Motor neuron (in vitro differentiated cells): ENCODE measurements at places on chromosomes 13 and 19. TPM values are rescaled to one million over a fixed set of nuclear protein-coding genes. Genes with fewer than 3 reads are reported as not detected.

GRCh38 chr13:80574113-80574850, 233.4 kb upstream of the SPRY2 start:
- no peak for ATAC-seq

DNA sequence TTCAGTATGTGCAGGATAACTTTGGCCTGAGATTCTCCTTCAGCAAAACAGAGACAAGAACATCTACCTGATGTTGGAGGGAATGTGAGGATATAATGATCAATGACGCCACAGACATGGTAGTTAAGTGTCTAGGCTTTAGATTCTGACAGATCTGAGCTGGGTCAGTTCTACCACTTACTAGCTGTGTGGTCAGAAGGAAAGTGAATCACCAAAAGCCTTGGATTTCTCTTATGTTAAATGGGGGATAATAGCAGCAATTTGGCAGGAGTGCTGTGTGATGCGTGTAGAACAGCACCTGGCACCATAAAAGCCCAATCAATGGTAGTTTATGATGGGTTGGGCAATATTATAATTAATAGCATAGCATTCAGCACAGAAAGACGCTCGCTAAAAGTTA, 41.7 kb downstream of the RXFP2 start:
- ATAC-seq, result no peak

DNA sequence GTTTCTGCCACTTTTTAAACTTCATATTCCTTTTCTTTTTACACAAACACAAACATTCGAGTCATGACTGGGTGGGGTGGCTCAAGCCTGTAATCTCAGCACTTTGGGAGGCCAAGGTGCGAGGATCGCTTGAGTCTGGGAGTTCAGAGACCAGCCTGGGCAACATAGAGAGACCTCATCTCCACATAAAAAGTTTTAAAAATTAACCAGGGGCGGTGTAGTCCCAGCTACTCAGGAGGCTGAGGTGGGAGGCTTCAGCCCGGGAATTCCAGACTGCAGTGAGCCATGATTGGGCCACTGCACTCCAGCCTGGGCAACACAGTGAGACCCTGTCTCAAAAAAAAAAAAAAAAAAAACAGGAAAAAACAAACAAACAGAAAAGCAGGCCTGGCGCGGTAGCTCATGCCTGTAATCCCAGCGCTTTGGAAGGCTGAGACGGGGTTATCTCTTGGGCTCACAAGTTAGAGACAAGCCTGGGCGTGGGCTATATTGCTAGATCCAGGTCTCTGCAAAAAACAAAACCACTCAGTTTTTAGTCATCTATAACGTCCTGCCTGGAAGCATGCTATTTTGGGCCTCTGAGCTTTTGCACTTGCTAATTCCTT, 583 bp upstream of the BAX start:
- no peak for ATAC-seq

DNA sequence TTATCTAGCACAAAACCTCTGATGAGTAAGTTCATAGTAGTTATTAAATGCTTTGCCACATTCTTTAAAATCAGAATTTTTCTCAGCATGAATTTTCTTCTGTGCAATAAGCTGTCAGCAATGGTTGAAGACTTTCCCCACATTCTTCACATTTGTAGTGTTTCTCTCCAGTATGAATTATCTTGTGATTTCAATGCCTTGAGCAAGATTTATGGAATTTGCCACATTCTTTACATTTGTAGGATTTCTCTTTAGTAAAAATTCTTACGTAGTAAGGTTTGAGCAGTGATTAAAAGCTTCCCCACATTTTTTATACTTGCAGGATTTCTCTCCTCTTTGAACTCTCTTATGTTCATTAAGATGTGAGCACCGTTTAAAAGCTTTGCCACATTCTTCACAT, 33.6 kb downstream of the ZNF682 start:
- ATAC-seq, result no peak

DNA sequence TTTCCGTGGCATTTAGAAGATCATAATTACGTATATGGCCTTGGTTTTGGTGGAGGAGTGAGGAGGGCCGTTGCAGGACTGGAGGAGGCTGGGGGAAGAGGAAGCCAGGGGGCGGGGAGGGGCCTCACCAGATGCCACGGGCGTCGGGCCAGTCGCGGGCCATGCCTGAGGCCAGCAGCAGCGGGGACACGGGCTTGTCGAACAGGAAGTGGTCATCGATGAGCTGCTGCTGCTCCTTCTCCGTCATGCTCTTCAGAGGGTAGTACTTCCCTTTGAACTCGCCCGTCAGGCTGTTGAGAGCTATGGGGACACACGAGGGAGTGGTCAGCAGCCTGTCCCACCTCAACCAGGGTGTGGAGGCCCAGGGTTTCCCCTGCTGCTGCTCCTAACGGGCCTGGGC, 11.1 kb downstream of the CKM start:
- ATAC-seq, result no peak

- no peak for ATAC-seq
These were observed 39.5 kb upstream of the POP4 start for GRCh38 chr19:29566496-29567054.

- ATAC-seq, result no peak
These were observed 619 bp downstream of the MED16 start for GRCh38 chr19:892243-892893.

GRCh38 chr13:113448885-113449692, 4.2 kb downstream of the ADPRHL1 start:
- peak; percentile 55 for ATAC-seq

- ATAC-seq, result no peak
These were observed 561 bp upstream of the GJA3 start for GRCh38 chr13:20161275-20161950.

GRCh38 chr19:48588670-48589401, 17.7 kb upstream of the SPACA4 start:
- peak; percentile 94 for ATAC-seq

DNA sequence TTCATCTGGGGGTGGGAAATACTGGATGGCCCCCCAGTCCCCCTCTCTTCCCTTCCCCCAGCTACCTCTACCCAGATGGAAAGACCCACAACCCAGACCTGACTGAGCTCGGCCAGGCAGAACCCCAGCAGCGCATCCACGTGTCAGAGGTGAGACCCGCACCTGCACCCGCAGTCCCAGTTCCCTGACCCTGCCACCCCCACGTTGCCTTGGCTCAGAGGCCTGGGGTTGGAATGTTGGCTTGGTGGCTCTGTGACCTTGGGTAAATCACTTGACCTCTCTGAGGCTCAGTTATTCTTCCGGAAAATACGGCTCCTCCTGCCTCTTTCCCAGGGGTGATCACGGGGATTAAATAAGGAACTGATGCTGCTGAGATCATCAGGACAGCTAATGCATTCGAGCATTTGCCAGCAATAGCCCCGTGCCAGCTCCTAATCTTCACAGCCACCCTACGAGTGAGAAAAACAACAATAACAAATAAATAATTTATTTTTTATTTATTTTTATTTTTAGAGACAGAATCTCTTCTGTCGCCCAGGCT, 12.3 kb downstream of the CBLC start:
- ATAC-seq, result no peak

GRCh38 chr13:40982772-40983171, 36.3 kb downstream of the ELF1 start:
- ATAC-seq, result no peak

DNA sequence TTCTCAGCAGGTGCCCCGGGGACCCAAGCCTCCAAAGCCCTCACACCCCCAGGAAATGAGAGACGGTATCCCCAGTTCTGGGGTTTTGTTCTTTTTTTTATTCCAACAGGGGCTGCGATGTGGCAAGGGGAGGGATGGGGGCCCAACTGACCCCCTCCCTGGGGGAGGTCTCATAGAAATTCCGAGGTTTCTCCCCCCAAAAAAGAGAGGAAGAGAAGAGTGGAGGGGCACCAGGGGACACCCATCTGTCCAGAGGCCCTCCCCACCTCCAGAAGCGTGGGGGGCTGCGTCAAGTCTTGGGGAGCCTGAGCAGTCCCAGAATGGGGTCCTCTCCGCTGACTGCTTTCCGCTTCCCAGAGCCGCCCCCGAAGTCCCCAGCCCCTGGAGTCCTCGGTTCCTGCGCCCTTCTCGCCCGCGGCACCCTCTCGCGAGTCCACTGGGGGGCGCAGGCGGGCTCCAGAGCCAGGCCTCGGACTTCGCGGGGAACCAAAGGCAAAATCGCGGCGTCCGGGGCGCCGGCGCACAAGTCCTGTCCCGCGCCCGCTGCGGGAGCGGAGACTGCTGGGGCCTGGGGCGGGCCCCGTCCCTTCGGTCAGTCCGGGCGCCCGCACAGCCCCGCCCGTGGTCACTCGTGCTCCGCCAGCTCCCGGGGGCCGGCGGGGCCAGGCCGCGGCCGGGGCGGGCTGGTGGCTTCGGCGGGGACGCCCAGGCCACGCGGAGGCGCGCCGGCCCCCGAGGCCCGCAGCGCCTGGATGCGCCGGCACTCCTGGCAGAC, 4.4 kb upstream of the ATP1A3 start:
- peak; percentile 21 for ATAC-seq

GRCh38 chr13:110347088-110347487, 40.0 kb downstream of the COL4A2 start:
- ATAC-seq, result no peak

GRCh38 chr13:108682714-108683113, 53.3 kb downstream of the MYO16 start:
- no peak for ATAC-seq

DNA sequence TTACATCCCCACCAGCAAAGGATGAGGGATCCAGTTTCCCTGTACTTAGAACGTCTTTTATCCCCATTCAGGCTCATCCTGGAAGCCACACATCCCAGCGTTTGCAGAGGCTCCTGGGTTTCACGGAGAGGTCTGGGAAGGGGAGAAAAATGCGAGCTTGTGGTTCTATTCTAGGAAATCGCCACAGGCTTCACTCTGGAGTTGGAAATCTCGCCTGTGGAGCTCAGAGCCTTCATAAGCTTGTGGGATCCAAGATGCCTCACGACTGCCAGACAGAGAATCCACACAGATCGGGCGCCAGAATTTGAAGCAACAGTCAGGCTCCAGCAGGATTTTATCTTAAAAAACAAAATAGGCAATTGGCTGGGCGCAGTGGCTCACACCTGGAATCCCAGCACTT, 157.9 kb downstream of the PTPRS start:
- ATAC-seq, result no peak

DNA sequence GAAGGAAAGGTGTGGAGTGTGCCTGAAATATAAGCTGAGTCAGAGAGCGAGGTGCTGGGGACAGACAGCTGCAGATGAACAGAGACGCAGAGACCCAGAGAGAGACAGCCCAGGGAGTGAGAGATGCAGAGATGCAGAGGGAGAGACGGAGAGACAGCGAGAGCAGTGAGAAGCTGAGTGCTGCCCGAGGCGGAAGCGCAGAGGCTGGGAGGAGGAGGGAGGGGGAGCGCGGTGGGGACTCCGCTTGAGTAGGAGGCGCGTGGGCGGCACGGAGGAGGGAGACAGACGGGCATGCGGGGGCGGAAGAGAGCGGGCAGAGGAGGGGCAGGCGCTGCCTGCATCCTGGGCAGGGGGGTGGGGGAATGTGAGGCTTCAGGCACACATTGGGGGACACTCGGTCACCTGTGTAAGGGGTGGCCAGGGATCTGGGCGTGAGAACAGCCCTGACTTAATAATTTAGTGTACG, 25.7 kb downstream of the SLC8A2 start:
- ATAC-seq, result peak; percentile 59

GRCh38 chr13:38686577-38687245, at the start of gene FREM2:
Gene FREM2 (plus strand): TSS chr13:38687077. CDS start chr13:38687345, 268 bp downstream.
- peak; percentile 89 for ATAC-seq

DNA sequence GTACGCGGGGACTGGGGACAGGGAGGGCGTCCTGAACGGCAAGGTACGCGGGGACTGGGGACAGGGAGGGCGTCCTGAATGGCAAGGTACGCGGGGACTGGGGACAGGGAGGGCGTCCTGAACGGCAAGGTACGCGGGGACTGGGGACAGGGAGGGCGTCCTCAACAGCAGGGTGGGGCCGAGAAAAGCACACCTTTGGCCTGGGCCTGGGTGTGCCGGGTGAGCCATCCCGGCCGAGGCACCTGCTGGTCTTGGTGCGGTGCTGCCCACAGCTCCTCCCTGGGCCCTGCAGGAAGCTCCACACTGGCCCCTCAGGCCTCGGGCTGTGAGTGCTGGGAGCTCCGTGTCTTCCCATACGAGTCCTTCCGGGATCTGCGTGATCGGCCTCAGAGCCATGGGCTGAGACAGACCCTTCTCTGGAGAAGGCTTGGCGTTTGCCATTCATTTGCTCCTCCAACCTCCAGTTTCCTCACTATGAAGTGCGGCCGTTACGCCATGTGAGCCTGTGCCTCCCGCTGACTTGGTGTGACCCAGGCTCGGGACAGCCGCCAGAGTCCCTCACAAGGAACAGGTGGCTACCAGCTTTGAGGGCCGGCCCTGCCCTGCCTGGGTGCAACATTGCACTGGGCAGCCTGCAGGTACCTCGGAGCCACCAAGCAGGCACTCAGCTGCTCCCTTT, 7.8 kb upstream of the ZNF554 start:
- no peak for ATAC-seq

GRCh38 chr19:33460221-33460908, 61.2 kb downstream of the PEPD start:
- no peak for ATAC-seq

GRCh38 chr19:5891938-5892771, 11.4 kb downstream of the NDUFA11 start:
- peak; percentile 62 for ATAC-seq

- ATAC-seq, result no peak
These were observed 888.5 kb downstream of the UQCRFS1 start for GRCh38 chr19:28324275-28325060.

GRCh38 chr19:38655148-38655824, 7.8 kb downstream of the ACTN4 start:
- no peak for ATAC-seq

GRCh38 chr13:32261567-32261966, 53.6 kb downstream of the ZAR1L start:
- no peak for ATAC-seq

DNA sequence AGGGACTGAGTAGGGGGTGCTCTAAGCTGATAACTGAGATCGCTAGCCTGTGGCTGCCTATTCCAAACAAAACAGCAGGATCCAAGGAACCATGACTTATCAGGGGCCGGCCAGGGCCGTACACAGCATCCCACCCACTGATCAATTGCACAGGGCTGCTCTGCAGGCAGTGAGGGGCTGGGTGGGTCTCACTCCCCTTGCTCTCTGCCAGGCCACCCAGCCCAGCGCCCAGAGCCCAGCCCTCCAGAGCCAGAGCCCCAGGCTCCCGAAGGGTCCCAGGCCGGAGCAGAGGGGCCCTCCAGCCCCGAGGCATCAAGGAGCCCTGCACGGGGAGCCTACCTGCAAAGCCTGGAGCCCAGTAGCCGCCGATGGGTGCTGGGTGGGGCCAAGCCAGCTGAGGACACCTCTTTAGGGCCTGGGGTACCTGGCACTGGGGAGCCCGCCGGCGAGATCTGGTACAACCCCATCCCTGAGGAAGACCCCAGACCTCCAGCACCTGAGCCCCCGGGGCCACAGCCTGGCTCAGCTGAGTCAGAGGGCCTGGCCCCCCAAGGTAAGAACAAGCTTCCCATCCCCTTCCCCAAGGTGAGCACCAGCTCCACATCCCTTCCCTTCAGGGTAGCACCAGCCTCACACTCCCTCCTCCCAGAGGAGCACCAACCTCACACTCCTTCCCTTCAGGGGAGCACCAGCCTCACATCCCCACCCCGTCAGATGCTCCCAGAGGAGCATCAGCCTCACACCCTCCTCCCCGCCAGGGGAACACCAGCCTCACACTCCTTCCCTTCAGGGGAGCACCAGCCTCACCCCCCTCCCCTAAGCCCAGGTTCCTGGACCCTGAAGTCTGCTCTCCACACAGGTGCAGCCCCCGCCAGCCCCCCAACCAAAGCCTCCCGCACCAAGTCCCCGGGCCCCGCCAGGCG, 1.9 kb downstream of the SYDE1 start:
- ATAC-seq, result no peak

ELL gene
- 3.4 and 4.4 TPM in 2 replicates for total RNA-seq

ZNF99 gene
- 0.05 and 0.13 TPM in 2 replicates for total RNA-seq

C1QTNF9B gene
- total RNA-seq, result 1.4 and 2.0 TPM in 2 replicates
